NT2/D1 (cell line): ENCODE measurements at places on chromosomes 5 and 9.
A peak's percentile ranks its signal among the peaks of the same experiment; 100 is the strongest.

GRCh38 chr9:106312906-106313305, 550.1 kb upstream of the ZNF462 start:
- no peak for DNase-seq

GRCh38 chr5:121968910-121969607, 7.3 kb downstream of the SRFBP1 start:
- DNase-seq, result no peak

DNA sequence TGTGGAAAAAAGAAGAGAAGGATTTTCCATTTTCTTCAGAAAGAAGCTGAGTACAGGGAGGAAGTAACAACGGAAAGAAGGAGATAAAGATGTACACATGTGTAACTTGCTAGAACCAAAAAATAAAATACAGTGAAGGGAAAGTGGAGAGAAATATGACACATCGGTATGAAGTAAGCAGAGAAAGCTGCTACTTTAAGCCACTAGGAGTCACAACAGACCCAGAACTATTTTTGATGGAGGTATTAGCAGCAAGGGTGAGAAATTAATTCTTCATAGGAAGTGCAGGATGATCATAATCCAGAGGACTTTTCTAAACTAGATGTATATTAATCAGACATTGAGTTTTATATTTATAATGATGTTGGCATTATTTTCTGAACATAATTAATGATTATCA, 88.5 kb downstream of the FAM174A start:
- no peak for DNase-seq

GRCh38 chr5:55286411-55286933, 21.0 kb downstream of the DHX29 start:
- no peak for DNase-seq

- no peak for DNase-seq
Observed at GRCh38 chr9:129194221-129194620, 16.2 kb upstream of the IER5L start.

- DNase-seq, result no peak
Observed at GRCh38 chr9:2190939-2191608, 175.9 kb downstream of the SMARCA2 start.

GRCh38 chr5:15676591-15676990, 176.6 kb downstream of the FBXL7 start:
- no peak for DNase-seq

GRCh38 chr5:158641016-158641415, 458.7 kb downstream of the EBF1 start:
- no peak for DNase-seq

- no peak for DNase-seq
Observed at GRCh38 chr5:6452622-6453504, 4.2 kb downstream of the UBE2QL1 start.

DNA sequence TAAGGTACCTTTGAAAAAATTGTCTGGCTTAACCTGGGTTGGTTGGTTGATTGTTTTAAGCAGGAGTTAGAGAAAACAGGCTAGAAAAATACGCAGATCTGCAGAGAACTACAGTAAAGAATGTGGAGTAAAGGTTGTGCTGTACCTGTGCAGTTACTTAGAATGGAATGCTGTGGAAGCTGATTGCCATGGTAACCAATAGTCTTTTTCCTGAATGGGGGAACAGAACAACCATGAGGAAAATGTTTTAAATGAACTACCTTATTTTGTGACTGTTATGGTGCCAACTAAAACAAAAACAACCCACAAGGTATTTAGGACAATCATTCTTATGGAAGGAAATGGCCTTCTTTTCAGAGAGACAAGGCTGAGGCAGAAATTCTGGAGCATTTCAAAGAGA, 4.8 kb upstream of the HOMER1 start:
- DNase-seq, result no peak

GRCh38 chr9:133426011-133426410, 3.8 kb downstream of the ADAMTS13 start:
- no peak for DNase-seq

- no peak for DNase-seq
Observed at GRCh38 chr5:82642313-82642712, 364.2 kb upstream of the RPS23 start.

DNA sequence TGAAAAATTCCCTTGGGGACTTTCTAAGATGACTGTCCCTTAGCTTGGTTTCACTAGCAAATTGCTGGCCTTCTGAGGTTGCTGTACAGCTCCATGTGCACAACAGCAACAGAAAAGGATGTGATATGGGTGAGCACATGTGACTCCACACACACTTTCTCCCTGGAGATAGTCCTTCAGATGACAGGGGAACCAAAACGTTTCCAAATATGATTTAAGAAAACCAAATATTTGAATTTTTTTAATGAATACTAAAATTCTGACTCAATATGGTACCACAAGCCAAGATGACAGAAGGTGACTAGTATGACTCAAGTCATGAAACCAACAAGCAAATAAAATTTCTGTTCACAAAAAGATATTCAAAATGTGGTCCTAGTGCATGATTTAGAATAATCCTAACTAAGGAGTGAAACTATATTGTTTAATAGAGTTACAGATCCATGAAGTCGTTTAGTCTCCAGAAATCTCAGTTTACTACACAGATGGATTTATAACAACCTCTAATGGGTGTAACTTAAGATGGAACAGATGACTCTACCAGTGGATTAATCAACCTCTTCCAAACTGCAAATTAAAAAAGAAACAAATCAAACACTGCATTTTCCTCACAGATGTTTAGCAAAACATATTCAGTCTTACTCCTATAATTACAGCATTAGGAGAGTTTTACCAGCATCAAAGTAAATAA, 144.8 kb upstream of the PIK3R1 start:
- DNase-seq, result no peak

DNA sequence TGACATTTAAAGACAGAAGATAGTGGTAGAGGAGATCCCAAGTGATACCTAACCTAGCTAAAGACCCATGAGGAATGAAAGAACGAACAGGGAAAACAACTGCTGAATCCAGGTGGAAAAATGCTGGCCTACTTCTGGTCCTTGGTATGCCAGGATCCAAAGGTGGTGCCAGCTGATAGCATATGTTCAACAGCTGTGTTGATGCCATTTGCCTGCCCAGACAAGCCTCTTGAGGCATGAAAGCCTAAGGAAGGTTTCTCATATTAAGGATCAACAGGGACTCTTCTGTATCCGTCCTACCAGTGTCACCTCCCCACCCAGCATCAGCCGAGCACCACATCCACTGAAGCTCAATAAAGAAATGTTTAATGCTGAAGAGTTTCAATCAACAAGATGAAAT, 225.7 kb upstream of the DMRT1 start:
- no peak for DNase-seq

DNA sequence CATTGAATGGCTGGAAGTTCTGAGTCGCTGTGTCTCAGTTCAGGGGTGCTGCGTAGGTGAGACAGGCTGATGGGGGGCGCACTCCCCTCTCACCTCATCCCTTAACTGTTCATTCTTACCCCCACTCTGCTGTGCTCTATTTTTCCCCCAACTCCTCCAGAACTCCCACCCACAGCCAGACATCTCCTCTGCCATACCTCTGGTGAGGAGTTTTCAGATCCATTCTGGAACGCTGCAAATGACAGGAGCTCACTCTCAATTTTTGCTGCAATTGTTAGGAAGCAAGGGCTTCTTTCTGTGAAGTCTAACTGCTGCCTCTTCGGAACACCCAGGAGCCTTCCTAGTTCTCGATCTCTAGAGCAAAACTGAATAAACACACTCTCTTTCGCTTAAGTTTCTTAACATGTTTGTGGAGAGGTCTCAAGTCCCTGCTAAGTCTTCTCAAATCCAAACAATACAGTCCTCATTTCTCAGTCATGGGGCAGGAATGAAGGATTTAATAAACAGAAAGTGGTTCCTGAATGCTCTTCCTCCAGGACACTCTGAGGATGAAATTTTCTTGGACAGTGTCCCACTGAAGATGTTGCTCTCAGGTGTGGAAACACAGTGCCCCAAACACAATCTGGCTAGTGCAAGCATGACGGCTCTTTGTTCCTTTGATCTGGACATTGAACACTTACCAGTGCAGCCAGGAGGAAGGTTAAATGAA, 387.7 kb downstream of the KDM4C start:
- no peak for DNase-seq

DNA sequence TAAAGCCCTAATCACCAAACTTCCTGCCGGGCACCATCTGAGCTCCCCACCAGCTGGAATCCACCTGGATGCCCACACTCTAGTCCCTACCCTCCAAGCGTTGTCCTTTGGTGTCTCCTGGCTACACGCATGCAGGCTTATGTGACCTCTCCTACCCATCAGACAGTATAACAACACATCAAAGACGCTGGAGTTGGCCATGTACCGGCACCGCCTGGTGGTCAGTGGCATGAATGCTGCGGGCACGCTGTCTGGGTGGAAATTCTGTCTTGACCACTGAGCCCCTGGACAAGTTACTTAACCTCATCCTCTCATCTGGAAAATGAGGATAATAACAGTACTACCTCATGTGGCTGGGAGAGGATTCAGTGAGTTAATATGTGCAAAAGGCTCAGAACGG, 23.4 kb upstream of the CORO2A start:
- DNase-seq, result no peak

DNA sequence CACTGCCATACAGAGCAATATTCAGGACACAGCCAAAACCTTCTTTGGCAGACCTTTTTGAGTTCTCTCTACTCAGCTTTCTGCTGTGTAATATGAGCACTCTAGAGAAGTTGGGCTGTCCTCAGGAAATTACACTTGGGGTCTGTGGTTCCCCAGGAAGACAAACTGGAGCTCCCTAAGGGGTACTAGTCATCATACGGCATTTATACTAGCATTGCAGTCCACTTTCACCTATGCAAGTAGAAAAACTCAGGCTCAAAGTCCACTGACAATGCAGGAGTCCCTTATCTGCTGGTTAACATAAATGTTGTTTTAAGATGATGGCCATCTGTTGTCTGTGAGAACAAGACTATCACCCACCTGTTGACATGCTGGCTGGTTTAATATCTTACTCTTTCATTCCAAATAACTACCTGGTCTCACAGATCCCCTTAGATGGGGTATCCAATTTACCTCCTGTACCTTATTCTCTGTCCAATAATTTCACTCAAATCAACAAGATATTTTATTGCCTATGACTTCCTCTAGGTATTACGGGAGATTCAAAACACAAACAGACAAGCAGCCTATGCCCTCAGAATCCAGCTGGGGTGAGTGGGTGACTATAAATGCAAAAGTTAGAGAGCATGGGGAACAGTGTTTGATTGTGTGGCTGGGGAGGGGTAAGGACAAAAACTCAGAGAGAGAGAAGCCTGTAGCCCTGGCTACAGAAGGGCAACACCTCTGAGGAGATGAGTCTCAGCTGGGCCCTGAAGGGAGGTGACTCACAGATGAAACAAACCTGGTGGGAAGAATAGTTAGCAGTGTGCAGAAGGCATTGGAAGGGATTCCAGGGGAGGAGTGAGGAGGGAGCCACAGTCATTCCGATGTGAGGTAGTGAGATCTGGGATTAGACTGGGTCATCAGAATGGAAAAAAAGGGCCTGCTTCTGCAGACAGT, 10.2 kb downstream of the DOCK8 start:
- DNase-seq, result no peak

- no peak for DNase-seq
Observed at GRCh38 chr5:173327084-173327947, 898 bp downstream of the STC2 start.

GRCh38 chr5:2256691-2257280, 374.1 kb upstream of the IRX4 start:
- no peak for DNase-seq

DNA sequence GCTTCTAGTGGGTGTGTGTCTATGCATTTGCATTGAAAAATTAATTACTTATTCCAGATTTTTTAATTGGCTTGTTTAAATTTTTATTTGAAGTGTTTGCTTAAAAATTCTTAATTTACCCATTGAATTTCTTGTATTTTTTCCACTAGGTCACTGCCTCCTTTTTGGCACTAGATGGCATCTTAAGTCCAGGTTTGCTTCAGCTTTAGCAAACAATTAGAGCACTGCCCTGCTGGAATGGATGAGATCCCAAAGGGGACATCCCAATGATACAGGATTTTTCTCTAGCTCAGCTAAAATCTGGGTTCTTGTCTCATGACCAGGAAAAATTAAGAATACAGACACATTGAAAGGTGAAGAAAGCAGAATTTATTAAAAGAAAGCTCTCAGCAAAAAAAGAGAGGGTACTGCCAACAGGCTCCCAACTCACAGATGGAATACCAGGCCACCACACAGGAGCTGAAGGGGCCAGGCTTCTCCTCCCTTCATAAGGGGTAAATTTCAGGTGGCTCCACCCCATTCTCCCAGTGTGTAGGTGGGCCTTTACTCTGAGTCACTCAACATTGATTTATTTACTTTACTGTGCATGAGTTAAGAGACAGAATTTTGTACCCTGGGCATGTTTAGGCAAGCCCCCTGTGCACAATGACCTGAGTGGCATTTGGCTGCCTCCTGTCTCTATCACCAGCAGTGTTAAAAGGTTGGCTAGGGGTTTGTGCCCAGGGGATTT, 532.4 kb downstream of the ANXA1 start:
- DNase-seq, result peak; percentile 30

DNA sequence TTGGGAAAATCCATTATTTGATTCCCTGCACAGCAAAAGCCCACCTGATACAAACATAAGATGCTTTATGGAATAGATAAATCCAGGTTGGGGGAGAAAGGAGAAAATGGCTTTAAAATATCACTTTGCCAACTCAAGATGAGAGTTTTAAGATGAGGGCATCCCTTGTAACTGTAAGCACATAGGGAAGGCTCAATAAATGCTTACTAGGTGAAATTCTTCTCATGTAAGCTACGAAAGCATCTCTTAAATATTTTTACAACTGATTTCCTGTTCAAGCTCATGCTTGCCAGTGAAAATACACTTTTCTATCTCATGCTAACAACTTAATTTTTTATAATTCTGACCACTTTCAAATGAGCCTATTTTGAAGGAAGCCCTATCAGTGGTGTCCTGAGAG, 11.5 kb downstream of the CDH6 start:
- no peak for DNase-seq

GRCh38 chr5:154923441-154924430, 14.3 kb downstream of the GEMIN5 start:
- DNase-seq, result no peak

DNA sequence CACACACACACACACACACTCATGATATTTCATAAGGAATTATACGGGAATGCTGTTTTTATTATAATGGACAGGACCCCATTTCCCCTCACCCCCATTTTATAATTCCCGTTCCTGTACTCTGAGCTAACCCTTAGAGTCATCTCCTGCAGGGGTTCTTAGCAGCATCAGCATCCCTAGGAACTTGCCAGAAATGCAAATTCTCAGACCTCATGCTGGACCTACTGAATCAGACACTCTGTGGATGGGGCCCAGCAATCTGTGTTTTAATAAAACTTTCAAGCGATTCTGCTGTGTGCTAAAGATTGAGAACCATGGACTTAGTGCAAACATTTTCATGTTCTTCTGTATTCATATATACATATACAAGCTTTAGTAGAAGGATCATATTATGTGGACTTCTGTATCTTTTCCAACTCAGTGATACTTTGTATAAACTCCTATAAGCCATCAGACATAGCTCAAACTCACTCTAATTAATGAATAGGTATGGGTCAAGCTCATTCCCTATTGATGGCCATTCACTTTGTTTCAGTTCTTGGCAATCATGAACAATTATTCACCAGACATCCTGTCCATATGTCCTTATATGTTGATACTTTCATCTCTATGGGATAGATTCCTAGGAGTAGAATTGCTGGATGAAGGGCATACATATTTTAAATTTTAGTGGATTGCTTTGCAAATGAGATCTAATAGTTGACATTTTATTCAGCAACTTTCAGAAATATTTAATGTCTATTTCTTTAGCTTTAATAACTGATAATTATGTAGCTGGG, 65.5 kb downstream of the ARHGEF28 start:
- no peak for DNase-seq

GRCh38 chr5:14082973-14083372, 60.2 kb upstream of the TRIO start:
- no peak for DNase-seq

GRCh38 chr5:8523501-8523900, 654.6 kb downstream of the MTRR start:
- DNase-seq, result no peak
